Activated T-cell treated with anti-CD3 and anti-CD28 coated beads, Interleukin-2, amount 50 U/mL, for 48 hours (primary cell): ENCODE measurements at places on chromosomes 7 and 10.

DNA sequence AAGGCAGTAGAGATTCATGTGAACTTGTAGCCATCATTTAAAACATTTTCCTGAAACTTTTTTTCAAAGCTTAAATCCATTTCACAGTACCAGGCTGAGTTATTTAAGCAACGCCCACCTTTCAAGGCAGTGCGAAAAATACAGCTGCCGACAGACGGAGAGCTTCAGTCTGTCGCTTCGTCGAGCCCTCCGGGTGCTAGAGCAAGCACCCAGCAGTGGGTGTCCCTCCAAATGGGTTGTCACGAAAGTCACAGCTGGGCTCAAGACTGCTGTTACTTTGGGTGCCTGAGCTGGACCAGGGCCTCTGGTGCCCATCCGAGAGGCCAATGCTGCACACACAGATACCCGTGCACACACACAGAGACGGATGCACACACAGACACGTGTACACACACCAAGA lies 135.6 kb downstream of the TCERG1L start:
- DNase-seq: no peak

- DNase-seq: no peak
Observed at GRCh38 chr7:117759950-117760640, 113.1 kb downstream of the CTTNBP2 start.

DNA sequence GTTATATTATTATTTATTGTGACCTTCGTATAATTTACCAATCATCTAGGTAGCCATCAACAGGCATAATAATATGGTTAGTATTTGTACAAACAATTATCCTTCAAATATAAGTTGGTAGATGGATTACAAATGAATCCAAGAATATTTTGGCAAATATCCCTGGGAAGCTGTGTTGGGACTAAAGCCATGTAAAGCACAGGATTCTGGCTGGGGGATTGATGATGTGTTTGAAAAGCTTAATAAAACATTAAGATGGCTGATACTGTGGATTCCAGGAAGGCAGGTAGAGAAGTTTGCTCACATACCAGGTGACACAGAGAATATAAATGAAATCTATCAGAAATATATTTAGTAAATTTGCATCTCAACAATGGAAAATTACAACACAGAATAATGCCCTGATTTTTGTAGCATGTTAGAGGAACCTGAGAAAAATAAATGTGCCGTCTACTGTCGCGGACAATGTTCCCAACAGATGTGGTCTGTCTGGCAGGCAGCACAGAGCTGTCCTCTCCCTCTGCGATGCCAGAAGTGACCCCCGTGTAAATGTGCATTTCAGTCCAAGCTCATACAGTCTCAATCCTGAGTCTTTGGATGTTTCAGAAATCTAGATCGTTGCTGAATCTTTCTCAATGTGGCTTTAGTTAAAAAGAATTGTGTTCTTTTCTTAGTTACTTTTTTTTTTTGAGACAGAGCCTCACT lies 125.0 kb downstream of the TEX36 start:
- DNase-seq: no peak

DNA sequence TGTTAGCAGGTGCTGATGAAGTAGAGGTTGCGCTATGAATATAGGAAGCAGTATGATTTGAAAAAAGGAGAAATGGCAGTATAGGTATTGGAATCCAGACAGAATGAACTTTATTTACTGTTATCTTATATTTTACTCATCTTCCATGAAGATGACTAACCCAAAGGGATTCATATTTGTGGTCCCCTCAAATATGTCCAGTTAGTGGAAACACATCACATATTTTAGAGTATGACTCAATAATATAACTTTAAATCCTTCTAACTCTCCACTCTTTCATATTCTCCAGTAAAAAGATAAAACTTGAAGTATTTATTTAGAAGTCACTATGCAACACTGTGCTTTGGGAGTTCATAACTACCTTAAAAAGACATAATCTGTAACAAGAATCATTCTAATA lies 286.5 kb upstream of the LRRTM3 start:
- DNase-seq: no peak

DNA sequence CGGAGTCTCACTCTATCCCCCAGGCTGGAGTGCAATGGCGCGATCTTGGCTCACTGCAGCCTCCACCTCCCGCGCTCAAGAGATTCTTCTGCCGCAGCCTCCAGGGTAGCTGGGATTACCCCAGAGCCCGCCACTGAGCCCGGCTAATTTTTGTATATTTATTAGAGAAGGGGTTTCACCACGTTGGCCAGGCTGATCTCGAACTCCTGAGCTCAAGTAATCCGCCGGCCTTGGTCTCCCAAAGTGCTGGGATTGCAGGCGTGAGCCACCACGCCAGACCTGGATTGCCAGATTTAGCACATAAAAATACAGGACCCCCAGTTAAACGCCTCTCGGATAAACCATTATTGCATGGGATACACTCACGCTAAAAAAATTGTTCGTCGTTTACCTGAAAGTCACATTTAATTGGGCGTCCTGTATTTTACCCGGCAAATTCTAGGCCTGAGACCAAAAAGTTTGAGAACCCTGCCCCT lies 375 bp upstream of the GATAD1 start:
- DNase-seq: no peak

GRCh38 chr10:119328223-119328622 lies 120.9 kb downstream of the GRK5 start:
- no peak for DNase-seq

DNA sequence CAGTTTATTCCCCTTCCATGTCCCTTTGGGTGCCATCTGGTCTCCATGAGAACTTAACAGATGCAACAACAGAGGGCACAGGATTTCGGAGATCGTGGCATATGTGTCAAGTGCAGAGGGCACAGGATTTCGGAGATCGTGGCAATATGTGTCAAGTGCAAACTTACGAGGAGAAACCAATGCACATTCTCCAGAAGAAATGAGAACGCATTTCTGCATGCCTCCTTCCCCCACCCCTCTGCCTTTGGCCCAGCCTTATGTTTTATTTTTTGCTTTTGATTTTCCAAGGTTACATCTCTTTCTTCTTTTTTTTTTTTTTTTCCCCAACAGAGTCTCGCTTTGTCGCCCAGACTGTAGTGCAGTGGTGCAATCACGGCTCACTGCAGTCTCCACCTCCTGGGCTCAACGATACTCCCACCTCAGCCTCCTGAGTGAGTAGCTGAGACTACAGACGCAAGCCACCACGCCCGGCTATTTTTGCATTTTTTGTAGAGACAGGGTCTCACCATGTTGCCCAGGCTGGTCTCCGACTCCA lies 586 bp upstream of the ANKRD26 start:
- DNase-seq: no peak

GRCh38 chr10:113822174-113822573 lies 31.7 kb downstream of the DCLRE1A start:
- DNase-seq: no peak

- DNase-seq: no peak
Observed at GRCh38 chr7:6510476-6511133, 40.7 kb downstream of the GRID2IP start.

- peak; percentile 54 for DNase-seq
Observed at GRCh38 chr10:73159038-73159648, 8.7 kb downstream of the ECD start.

DNA sequence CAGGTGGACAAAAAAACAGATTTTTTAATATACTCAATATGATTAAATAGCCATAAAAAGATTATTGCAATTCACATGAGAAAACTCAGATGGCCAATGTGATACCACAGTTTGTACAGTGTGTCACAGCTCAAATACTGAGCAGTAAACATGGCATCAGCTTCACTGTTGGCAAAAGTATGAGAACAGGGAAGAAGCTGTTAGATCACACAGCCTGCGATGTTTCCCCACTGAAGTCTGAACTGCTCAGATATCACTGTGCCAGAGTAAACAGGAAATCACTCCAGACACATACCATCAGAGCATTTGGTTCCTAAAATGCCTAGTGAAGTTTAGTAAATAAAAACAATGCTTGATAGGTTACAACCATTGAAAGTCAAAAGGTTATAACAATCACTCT lies 347.8 kb downstream of the ETV1 start:
- DNase-seq: no peak

DNA sequence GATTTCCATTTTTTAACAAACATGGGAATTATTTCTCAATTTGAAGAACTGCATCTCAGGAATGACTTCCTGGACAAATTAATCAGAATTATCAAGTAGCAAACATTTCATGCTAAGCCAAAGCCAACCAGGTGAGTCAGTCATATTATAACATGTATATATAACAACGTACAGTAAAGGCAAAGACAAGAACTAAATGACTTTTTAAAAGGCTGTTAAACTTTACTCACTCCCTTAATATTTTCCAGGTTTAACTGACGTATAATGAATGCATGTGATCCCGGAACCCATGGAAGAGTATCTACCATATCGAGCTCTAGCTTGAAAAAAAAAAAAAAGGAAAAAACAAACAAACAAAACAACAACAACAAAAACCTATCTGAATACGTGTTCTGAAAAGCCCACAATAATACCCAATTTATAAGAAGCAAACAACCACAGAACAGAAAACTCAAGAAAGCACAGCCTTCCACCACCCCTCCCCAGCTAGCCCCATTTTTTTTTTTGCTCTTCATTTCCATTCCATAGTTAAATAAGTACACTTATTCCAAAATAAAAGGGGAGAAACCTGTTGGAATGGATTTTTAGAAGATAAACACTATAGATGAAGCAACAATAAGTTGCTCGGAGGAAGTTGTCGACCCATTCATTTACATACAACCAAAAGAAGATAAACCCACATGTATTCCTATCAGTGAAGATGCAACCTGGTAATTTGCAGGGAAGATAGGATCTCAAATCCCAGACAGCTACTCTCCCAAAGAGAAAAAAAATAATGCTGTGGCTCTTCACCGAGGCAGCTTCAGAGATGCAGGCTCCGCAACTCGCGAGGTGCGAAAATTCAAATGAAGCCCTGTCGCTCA lies 537 bp downstream of the NAPEPLD start:
- DNase-seq: no peak

- DNase-seq: no peak
Observed at GRCh38 chr7:129652914-129653313, 41.4 kb downstream of the NRF1 start.

GRCh38 chr7:75885036-75885435 lies 6.2 kb downstream of the RHBDD2 start:
- DNase-seq: no peak

- DNase-seq: no peak
Observed at GRCh38 chr7:133183969-133184368, 68.9 kb upstream of the EXOC4 start.

- DNase-seq: no peak
Observed at GRCh38 chr7:41315764-41316163, 387.1 kb downstream of the INHBA start.

DNA sequence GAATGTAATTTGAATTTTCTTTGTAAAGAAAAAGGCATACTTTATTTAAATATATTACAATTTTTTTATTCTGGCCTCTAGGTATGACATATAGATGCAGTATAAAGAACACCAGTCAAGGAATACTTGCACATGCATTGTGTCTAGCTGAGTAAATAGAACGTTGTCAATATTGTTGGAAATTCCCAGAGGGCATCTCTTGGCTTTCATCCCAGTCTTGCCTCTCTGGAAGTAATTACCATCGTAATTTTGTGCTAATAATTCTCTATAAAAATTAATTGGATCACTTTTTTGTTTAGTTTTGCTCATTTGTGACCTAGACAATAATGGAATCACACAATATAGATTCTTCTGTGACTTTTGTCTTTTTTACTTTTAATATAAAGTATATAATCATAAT lies 1052.3 kb upstream of the CELF2 start:
- DNase-seq: no peak

DNA sequence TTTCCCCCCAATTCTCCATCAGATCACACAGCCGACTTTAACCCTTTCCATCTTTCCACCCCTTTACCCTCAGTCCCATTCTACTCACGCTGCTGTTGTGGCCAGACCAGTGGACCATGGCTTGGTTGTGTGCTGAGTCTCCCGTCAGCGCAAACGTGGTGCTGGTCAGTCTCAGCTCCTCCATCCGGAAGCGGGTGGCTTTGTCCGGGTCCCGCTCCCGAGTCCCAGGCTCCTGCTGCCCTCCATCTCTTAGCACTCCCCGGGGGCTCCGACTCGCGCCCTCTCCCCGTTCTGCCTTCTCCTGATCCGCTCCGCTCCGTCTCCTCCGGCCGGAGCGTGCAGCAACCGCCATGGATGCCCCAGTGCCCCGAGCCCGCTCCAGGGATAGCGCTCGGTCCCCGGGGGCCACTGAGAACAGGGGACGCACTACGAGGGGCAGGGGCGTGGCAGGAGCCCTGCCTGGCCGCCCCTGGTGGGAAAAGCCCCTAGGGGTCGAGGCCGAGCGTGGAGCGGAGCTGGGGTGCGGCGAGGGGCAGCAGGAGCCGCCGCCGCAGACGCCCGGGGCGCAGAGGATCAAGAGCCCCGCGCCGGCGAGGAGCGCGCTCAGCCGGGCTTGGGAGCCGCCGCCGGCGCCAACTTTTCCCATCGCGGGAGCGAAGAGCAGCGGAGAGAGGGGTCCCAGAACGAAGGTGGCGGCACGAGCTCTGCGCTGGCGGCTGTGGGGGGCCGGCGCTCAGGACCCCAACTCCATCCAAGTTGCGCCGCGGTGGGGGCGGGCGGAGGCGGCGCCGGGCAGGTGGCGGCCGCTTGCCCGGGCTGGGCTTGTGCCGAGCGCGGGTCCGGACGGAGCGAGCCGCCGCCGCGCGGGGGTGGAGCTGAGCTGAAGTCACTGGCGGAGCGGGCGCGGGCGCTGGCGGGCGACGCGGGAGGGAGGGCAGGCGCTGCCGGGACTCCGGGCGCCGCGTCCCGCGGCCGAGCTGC lies at the start of gene SORCS1:
Gene SORCS1, minus strand, starts transcription at position 826 of the 981 bp plus-strand sequence.
- no peak for DNase-seq

DNA sequence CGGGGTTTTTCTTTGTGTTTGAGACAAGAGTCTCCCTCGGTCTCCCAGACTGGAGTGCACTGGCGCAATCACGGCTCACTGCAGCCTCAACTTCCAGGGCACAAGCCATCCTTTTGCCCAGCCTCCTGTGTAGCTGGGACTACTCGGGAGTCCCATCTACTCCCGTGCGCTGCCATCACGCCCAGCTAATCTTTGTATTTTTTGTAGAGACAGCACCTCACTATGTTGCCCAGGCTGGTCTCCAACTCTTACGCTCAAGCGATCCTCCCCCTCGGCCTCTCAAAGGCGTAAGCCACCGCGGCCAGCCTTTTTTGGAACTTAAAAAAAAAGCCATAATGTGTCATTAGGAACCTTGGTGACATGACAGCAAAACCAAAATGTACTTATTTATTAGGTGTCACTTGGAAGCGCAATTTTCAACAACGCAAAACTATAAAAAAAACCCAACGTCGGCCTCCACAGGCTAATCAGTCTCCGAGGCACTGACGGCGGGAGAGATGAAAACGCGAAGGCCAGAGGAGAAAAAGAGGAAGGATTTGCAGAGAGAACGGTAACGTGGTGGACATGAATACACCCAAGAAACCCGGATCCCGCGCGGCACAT lies 911 bp upstream of the HNRNPH3 start:
- DNase-seq: peak; percentile 50

DNA sequence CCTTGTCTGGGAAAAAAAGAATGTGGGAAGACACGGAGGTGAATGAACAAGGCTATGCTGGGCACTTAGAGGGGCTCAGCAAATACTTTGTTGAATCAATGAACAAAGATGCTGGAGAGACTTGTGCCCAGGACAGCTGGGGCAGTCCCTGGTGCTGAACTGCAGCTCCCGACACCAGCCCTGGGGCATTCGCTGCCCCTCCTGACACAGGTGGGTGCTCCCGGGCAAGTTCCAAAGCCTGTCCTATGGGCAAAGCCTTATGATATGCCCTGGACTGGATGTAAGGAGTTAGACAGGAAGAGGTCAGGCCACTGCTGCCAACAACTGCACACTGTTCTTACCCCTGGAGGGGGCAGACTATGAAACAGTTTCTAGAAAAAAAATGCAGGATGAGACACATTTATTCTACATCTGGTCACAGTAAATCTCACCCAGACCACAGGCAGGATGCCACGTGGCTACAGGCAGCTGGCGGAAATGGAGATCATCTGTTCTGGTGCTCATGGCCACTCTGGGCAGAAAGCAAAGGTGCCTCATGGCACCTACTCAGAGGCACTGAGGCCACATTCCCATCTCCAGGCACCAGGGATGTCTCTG lies 21.9 kb upstream of the FRAT2 start:
- DNase-seq: no peak
